CD4-positive, alpha-beta T cell treated with Interferon alpha-2 for 1 hour (primary cell): ENCODE measurements at places on chromosomes 16 and 17.

DNA sequence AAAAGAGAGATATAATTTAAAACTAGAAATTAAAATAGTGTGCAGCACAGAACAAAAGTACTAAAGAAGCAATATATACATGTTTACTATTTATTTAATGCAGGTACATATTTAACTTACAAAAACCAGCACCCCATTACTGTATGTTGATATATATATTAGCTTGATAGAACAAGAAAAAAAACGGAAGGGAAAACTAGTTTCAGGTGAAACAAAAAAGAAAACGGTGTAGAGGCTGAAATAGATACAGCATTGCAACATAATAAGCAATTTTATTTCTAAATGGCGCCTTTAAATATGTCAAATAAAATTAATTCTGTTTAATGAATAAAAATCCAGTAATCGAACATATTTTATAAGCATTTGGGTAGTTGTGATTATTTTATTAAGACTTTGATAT is 3.9 kb downstream of the HNF1B start:
- DNase-seq: no peak

GRCh38 chr17:77404812-77405581 is 264.2 kb downstream of the SEC14L1 start:
- DNase-seq: peak; percentile 72

GRCh38 chr16:56851671-56852400 is 13.2 kb upstream of the SLC12A3 start:
- DNase-seq: no peak

DNA sequence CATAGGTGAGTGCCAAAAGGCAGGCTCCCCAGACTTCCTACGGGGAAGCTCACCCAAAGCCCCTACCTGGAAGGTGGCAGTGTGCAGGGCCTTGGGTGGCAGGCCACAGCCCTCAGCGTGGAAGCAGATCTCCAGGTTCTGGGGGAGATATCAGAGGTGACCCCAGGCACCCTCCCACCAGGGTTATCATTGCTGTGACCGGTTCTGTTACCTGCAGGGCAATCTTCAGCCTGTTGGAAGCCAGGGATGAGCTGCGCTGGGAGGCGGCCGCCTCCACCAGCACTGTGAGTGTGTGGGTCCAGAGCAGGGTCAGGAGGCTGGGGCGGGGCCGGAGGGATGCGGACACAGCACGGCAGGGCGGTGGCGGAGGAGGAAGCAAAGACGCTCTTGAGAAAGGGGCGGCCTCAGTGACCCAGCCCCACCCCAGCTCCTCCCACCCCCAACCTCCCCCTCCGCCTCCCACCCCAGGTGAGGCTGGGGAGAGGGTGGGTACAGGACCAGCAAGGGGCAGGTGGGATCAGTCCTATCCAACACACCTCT is 13.1 kb downstream of the UNC13D start:
- no peak for DNase-seq

DNA sequence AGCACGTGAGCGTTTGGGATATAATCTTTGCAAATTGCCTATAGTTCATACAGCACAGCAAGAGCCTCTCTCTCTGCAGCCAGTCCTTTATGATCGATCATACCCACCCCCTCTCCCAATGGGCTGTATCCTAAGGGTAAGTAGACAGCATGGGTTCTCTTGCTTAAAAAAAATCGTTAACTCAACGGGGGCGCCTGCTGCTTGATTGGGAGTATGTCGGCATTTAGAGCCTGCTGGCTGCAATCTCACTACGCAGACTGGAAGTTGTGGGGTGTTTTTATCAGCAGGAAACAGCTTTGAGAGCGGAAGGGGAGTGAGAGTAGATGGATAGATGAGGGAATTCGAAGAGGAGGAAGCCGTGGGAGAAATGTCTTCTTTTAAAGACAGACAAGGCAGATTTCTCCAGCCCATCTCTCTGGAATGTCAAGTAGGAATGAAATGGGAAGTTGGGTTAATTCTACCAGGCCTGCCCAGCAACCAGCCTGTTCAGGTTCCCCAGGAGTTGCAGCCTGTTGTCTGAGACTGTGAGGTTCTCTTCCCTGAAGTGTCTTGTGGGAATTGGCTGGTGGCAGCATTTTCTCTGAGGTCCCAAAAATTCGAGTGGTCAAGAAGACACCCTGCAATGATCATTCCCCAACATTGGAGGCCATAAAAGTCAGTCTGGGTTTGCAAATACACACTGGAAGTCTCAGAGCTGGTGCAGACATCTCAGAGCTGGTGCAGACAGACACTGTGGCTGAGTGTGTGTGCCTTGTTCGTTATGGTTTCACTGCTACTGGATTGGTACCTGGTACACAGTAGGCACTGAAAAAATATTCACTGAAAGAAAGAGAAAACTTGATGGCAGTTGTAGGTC is 65.6 kb downstream of the PRKCB start:
- no peak for DNase-seq

- peak; percentile 70 for DNase-seq
These were observed at the start of gene MMP15 for GRCh38 chr16:58025351-58026138. Gene MMP15 (plus strand): TSS chr16:58025754. CDS start chr16:58026351, 597 bp downstream.

- no peak for DNase-seq
These were observed 132.3 kb downstream of the TMEM132E start for GRCh38 chr17:34711646-34712045.

- DNase-seq: peak; percentile 68
These were observed 3.9 kb downstream of the GLIS2 start for GRCh38 chr16:4319454-4320421.

- DNase-seq: no peak
These were observed 175.1 kb downstream of the SOX9 start for GRCh38 chr17:72295916-72296315.

GRCh38 chr17:43014649-43015542 is 7.3 kb downstream of the VAT1 start:
- DNase-seq: no peak

GRCh38 chr16:67396159-67397035 is 3.1 kb upstream of the TPPP3 start:
- DNase-seq: no peak

GRCh38 chr16:11677451-11677951 is 9.2 kb downstream of the SNN start:
- no peak for DNase-seq
